ENCODE measurements at places on chromosomes 11 and 22. TPM values are rescaled to one million over a fixed set of nuclear protein-coding genes. Genes with fewer than 3 reads are reported as not detected.

DNA sequence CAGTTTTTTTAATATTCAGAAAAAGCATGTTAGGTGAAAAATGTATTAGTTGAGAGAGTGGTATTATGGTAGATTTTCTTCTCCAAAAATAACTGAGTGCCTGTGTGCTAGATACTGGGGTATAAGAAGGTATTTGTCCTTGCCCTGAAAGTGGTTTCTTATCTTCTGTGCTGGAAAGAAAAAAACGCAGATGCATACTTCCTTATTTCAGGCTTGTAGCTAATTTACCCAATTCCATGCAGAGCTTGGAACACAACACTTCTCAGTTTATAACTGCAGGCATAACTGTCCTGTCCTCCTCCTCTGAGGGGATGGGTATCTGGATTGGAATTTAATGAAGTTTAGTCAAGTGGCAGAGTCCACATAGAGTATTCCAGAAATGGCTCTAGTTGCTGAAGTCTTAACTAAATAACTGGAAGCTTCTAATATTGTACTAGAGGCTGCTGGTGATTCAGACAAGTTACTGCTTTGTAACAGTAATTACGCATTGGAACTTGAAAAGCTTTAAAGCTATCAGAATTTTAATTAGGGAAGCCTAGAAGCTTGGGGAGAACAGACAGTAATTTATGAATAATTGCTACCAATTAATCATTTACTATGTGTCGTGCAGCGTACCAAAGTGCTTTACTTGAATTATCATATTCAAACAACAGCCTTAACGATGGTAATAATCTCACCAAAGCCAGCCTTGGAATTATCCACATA, 12.7 kb upstream of the C11orf91 start:
- DNase-seq = no peak

DNA sequence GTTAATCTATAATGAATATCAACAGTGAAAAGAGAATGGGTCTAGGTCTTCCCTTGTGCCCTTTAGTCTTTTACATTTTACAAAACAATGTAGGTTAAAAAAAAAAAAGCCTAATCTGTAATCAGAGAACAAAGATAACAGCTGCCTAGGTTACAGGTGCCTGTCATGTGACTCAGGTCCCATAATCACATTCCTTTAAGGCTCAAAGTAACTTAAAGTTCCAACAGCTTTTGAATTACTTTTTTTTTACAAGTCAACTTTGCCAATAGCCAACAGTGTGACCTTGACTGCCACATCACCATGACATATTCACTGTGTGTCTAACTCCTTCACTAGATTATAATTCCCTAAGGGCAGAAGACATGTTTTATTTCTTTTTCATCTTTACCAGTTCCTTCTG, 237.0 kb upstream of the API5 start:
- no peak for DNase-seq

- no peak for DNase-seq
These were observed 453.5 kb downstream of the LRRC4C start for GRCh38 chr11:41005986-41006385.

- DNase-seq = no peak
These were observed 43.8 kb downstream of the SC5D start for GRCh38 chr11:121336279-121336937.

GRCh38 chr22:19850763-19851109, 3.9 kb downstream of the GNB1L start:
- DNase-seq = no peak

C11orf42 gene
- total RNA-seq = not detected

Data from activated CD4-positive, alpha-beta memory T cell treated with anti-CD3 and anti-CD28 coated beads, Interleukin-2, amount 10 ng/mL, durations not matched to agents 7 days and 5 days (primary cell).